ENCODE measurements at places on chromosomes 3 and 15.
A peak's percentile ranks its signal among the peaks of the same experiment; 100 is the strongest.

DNA sequence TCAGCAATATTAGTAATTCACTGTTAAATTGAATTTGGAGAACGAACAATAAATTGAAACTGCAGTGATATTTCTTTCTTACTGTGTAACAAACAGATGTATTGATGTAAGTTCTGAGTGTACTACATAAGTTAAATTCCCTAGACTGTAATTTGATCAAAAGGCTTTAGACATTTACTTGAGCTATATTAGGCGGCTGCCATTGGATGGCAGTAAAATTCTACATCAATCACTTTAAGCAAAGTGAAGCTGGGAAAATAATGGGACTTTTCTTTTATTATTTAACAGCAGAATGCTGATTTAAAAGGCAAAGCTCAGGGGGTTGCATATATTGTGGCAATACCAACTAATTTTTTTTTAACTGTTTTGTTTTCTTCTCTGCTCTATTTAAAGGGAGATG, 212.6 kb upstream of the PLSCR5 start:
- DNase-seq, result peak; percentile 67

DNA sequence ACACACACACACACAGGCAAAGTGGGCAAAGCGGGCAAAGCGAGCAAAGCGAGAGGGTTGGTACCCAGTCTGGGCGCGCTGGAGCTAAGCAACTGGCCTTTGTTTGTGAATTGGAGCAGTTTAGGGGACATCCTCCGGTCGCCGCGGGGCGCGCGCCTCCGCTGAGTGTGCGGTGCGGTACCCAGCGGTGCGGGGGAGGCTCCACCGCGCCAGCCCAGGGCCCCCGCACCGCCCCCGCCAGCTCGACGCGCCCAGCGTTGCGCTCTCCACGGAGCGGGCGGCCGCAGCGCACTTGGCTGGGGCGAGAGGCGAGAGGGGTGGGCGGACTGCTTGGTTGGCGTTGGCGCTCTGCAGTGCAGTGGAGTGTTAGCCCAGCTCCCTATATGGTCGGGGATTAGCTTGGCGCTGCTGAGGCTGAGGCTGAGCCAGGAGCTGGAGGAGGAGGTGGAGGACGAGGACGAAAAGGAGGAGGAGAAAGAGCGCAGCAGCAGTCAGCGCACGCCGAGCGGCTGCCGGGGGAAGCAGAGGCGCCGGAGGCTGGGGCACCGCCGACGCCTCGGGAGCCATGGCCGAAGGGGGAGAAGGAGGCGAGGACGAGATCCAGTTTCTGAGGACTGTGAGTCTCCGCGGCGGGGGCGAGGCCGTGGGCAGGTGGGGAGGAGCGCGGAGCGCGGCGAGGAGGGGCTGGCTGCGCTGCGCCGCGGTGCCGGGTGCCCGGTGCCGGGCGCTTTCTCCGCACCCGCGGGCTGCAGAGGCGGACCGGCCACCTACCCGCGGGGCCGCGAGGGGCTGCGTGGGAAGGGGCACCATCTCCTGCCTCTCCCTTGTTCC, at the start of gene RYR3:
TSS of gene RYR3 (plus strand) at position 487 of the 831 bp plus-strand sequence. CDS start at position 566, 79 bp downstream.
- peak; percentile 89 for DNase-seq

DNA sequence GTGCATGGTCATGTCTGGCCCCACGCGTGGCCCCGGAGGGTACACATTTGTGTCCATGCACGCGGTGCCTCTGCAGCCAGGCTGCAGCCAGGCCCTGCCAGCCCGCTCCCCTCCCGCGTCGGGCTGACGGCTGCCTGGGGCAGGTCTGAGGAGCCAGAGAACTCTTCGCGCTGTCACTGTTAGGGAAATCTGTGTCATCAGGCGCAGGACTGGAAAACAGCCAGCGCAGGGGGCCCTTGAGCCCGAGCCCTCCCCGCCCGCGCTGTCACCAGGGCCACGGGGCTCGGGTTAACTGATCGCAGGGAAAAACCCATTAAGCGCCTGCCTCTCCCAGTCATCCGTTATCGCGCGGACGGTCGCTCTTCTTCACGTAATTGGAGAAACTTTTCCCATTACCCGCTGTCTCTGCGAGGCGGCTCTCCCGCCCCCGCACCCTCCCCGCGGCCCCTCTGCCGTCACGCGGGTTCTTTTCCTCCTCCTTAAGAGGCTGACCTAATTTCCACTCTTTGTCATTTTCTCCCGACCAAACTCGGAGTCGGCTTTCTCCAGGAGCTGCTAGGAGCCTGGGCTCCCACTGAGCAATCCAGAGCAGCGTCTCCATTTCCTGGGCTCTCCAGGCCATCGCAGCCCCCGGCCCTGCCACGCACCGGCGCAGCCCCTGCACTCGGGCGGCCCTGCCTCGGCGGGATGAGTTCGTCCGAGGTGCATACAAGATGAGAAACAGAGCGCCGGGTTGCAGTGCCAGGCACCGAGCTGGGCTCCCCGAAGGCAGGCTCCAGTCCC, 57.5 kb upstream of the PRR23E start:
- peak; percentile 86 for DNase-seq

DNA sequence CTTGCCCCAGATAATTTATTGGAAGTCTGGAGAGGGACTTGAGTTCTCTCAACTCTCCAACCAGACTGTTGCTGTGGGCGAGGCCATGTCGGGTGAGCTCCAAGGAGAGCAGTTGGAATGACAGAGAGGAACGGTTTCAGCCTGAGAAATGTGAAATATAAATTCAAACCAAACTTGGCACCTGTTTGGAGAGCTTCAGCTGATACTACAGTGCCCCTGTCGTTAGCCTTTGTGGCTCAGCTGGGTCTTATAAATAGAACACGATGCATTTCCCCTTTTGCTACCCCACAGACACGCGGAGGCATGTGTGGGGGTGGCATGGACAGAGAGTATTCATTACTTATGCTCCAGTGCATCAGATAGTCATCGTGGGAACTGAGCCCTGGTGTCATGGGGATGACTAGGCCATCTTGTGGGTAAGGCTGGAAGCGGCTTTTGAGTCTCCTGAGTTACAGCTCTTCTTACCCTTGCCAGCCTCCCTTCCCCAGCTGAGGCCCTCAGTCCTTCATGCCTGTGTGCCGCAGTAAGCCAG, 15.6 kb downstream of the SMAD3 start:
- DNase-seq, result peak; percentile 34

- no peak for DNase-seq
Measured at GRCh38 chr3:190326361-190326760, 4.1 kb upstream of the CLDN1 start.

DNA sequence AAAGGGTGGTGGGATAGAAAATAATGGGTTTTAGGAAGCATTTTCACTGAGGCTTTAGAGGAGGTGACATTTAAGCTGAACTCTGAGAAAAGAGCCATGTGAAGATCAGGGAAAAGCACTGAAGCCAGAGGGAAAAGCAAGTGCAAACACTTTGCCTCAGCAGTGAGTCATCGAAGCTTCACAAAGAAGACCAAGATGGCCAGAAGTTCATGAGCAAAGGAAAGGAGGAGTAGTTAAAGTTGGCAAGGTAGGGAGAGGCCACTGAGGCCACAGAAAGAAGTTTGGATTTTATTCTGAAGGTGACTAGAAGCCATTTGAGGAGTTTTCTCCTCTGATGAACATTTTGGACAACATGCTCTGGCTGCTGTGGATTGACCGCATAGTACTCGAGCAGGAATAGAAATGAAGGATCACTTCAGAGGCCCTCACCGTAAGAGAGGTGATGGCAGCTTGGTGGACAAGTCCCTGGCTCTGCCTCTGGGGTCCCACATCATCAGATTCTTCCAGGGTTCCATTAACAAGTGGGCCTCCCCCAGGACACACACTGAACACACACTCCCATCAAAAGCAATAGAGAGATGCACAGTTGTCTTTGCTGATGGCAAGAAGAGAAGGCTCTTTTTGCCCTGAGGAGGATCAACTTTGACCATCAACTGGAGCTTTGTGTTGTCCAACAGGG, 75.5 kb downstream of the TOP2B start:
- DNase-seq, result no peak

- DNase-seq, result no peak
Measured at GRCh38 chr3:195395208-195395816, 47.5 kb downstream of the ACAP2 start.

DNA sequence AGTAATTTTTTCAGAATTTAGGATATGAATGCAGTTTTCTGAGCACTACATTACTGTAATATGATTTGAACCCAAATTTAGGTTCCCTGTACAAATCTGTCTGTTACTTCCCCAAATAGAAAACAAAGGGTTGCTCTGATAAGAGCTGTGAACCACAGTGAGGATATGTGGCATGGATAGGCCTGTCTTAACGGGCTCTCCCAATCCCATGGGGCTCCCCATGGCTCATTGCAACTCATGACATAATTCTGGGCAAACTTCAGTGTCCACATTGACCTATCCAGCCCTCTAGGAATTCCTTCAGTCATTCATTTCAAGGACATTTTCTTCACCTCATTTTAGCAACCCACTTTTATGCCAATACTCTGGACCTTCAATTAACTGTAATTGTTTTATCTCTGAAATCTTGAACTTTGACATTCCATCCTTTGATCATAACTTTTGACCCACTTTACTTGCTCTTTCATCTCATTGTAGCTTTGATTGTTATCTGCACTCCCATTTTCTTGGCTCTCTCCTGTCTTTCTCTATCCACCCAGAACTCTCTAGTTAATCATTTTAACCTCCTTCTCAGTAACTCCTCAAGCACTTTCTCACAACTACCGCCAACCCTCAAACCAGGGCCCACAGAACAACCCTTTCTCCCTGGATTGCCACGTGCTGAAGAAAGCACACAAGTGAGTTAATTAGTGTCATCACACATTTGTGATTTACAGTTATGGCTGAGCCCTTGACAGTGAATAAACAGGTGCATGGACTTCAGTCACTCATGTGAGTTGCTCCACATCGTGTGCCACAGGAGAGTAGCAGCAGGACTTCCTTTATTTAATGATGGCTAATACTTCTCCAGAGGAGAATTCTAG, 94.9 kb upstream of the AADACL2 start:
- no peak for DNase-seq

DNA sequence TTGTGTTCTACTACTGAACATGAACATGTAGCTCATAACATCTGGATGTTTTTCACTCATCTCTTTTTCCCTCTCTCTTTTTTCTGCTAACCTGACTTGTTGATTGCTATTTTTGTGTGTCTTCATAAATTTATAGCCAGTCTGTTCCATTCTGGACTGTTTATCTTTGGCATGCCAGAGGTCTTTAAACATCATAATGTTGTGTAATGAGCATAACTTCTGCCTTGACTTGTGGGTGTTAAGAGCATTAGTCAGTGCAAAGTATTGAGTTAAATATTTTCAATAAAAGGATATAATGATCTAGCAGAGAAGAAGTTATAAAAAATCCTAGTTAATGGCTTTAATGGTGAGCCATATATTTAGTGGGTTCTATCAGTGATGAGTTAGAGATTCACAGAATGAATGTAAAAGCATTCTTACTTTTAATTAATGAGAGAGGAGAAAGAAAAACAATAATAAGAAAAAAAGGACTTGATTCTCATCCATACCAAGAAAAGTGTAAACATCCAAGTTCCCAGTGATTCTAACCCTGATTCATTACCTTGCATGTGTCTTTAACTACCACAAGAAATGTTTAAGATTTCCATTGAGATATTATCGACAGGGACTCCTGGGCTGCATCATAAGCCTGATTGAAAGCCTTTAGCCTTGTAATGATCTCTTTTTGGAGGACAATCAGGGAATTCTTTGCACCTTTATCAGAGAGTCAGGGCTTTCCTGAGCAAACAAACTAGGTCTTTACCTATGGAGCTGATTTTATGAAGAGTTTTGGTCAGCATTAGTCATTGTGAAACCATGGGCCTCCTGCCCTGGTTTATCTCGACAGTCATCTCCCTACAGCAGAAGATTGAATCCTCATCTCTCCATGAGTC, 22.9 kb downstream of the MITF start:
- DNase-seq, result no peak

DNA sequence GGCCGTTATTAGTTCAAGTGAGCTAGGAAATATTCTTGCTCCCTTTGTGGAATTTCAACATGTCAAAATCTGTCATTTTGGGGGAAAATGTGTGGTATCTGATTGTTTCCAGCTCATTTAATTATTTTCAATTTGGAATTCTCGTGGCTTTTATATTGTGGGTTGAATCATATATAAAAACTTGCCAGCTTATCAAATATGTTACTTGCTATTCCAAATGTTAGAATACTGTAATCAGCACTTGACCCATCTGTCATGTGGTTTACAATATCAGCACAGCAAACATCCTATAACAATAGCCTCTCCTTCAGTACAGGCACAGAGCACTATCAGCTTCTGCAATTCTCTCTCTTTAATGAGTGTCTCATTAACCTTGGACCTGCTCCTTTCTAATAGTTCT, 130.2 kb upstream of the FEZF2 start:
- peak; percentile 27 for DNase-seq

- DNase-seq, result no peak
Measured at GRCh38 chr3:195888311-195888761, 20.0 kb downstream of the TNK2 start.

GRCh38 chr3:99145031-99145430, 243.5 kb upstream of the DCBLD2 start:
- DNase-seq, result peak; percentile 3

GRCh38 chr3:114741066-114741465, 406.0 kb downstream of the ZBTB20 start:
- DNase-seq, result no peak

GRCh38 chr3:136624894-136625815, 127.0 kb downstream of the STAG1 start:
- DNase-seq, result no peak

GRCh38 chr15:99656205-99656604, 77.0 kb downstream of the LYSMD4 start:
- no peak for DNase-seq

- peak; percentile 3 for DNase-seq
Measured at GRCh38 chr3:98388147-98388546, 2.3 kb upstream of the OR5K3 start.

DNA sequence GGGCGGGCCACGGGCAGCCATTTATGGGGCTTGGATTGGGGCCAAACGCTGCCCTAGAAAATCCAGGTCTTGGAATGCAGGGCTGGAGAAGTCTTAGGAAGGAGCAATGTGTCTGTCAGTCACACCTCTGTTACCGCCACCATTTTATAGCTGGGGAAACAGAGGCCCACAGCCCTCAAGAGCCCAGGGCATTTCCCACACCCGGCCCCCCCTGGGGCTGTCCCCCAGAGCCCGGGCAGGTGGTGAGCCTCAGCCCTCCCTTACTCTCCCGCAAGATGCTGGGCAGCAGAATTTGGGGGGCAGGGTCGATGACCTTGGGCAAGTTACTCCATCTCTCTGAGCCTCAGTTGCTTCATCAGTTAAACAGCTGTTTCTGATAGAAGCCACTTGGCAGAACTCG, 508.2 kb downstream of the SHQ1 start:
- DNase-seq, result no peak

DNA sequence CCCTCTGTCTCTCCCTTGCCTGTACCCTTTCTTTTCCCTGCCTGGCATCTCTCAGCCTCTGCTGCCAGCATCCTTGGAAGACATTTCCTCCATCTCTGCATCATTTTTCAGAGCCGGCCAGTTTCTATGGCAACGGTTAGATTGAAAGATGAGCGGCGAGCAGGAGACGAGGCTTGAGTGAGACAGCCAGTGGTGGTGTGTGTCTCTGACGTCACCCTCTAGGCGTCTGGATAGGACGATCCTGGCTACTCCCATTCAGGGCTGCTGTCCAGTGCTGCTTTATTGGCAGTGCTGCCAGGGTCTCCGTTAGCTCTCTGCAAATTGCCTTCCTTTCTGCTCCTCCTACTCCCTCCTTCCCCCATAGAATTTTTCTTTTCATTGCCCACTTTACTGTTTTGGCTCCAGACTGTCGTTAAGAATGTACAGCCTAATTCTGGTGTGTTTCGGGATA, 57.9 kb downstream of the TRAK1 start:
- DNase-seq, result peak; percentile 95

Data from eye (tissue), 1 donor.